ENCODE measurements at places on chromosomes 1 and 21. TPM values are rescaled to one million over a fixed set of nuclear protein-coding genes. Genes with fewer than 3 reads are reported as not detected.

PGLYRP4 gene
- not detected for total RNA-seq

IL6R gene
- 6.7 TPM for total RNA-seq

KCNC4 gene
- total RNA-seq: 1.6 TPM

RPE65 gene
- total RNA-seq: not detected

LRRC3 gene
- total RNA-seq: 2.9 TPM

MMP23B gene
- total RNA-seq: 55.1 TPM

All from mesangial cell (primary cell).